Fibroblast of villous mesenchyme (primary cell): ENCODE measurements at places on chromosomes 4 and X. TPM values are rescaled to one million over a fixed set of nuclear protein-coding genes. Genes with fewer than 3 reads are reported as not detected.

- no peak for DNase-seq
Measured at GRCh38 chrX:151899622-151900021, 13.1 kb upstream of the MAGEA4 start.

- DNase-seq = no peak
Measured at GRCh38 chrX:138742217-138742616, 30.7 kb upstream of the FGF13 start.

The FDCSP gene
- total RNA-seq = not detected in 2 replicates

- no peak for DNase-seq
Measured at GRCh38 chr4:30268370-30268769, 451.8 kb upstream of the PCDH7 start.

GRCh38 chr4:141036786-141037185, 96.5 kb downstream of the RNF150 start:
- no peak for DNase-seq

The ADGRG2 gene
- total RNA-seq = not detected in 2 replicates

GRCh38 chrX:129653971-129654651, 645 bp downstream of the APLN start:
- DNase-seq = no peak

DNA sequence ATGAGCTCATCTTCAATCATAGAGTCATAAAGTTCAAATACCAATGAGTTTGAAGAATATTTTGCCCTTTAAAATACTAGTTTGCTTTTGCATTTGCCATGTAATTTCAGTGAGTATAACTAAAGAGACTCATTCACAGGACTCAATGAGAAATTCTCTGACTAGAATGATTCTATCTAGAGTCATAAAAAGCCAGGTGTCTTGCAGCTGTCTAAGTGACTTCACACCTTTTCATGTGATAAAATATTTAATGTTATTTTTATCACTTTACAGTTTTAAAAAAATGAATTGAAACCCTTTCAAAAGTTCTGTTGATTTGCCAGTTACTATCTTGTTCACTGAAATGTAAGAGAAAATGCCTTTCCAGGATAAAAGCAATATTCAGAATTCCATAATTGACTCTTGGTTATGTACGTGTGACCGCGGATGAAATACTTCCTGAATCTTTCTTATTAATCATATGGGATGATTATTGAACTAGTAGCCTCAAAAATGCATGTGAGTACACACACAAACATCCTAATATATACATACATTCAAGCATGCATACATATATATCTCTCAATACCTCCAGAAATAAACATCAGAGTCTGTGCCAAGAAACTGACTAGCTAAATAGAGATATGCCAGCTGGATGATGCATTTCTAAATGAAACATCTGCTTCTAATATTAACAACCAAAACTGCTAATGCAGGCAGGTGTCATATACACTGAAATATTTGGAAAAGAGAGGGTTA, 87.0 kb downstream of the GABRB1 start:
- no peak for DNase-seq

DNA sequence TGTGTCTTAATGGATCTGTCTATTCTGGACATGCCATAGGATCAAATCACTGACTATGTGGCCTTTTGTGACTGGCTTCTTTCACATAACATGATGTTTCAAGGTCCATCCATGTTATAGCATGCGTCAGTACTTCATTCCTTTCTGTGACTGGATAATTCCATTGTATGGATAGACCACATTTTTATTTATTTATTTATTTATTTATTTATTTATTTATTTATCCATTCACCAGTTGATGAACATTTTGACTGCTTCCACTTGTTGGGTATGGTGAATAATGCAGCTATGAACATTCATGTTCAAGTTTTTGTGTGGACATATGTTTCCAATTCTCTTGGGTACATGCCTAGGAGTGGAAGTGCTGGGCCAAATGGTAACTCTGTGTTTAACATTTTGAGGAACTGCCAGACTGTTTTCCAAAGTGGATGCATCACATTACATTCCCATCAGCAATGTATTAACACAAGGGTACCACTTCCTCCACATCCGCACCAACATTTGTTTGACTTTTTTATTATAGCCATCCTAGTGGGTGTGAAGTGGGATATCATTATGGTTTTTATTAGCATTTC, 14.0 kb downstream of the RTL5 start:
- DNase-seq = no peak

- no peak for DNase-seq
Measured at GRCh38 chr4:45036677-45037076, 310.3 kb upstream of the GNPDA2 start.

- DNase-seq = no peak
Measured at GRCh38 chr4:119229908-119230687, 17.6 kb downstream of the USP53 start.

DNA sequence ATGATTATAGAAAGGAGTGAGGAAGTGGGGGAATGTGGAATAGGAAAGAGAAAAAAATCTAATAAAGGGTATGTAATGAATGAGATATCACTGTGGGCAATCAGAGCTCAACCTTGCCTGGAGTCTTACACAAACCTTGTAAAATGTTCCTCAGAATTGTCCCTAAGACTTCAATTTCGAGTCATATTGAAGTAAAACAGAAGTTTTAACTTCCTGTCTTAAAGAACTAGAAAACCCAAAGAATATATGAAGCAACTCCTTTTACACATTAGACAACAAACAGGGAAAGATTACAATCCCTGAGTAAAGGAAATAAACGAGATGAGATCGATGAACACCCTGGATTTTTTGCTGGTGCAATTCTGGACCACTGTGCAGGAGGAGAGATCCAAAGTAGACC, 18.0 kb downstream of the CXCL2 start:
- DNase-seq = no peak

- no peak for DNase-seq
Measured at GRCh38 chr4:25729564-25729963, 73.9 kb downstream of the SLC34A2 start.

- no peak for DNase-seq
Measured at GRCh38 chr4:176924238-176924637, 131.5 kb upstream of the VEGFC start.

DNA sequence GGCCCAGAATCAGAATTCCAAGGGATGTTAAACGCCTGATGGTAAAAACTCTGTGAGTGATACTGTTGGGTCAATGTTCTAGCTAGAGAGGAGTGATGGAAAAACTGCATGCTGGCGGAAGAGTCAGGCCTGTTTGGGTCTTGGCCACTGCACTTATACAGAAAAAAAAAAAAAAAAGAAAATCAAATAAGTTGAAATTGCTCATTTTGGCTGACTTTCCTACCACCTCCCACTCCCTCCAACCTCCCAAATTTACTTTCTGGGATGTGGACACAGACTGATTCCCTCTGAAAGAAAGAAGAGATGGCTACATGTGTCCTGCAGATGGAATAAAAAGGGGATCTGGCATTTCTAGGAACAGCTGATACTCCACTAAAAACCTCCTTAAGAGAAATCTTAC, 234.1 kb upstream of the GIMD1 start:
- DNase-seq = no peak

DNA sequence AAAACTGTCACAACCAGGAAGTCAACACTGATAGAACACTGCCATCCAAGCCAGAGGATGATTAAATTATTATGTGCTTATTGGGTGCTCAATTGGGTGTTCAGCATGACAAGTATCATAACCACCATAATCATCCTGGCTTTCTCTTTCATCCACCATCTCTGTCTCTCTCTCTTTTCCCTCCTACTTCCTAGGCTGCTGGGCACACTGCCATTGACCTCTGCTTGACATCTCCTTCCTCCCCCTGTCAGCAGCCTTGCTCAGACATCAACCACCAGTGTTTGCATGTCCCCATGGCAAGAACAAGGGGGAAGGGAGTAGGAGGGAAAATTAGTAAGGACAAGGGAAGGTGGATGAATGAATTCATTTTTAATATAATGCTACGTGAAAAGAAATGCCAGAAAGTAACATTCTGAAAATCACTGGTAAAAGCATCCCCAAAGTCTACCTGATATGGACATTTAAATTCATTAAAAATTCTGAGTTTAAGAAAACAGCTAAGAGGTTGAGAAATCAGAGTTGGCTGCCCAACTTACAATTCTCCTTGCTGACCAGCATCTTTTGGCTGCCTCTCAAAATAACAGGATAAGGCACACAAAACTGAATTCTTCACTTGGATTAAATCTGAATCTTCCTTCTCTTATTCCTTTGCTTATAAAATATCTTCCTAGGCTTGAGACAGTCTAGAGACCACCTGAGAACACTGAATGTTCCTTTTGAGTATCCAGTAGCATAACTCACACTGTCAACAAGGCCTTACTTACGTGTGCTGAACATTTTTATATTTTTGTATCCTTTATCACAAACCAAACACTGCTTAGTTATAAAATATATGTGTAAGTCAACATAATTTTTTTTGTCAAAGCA, 48.5 kb downstream of the SNCA start:
- DNase-seq = no peak

GRCh38 chrX:44017676-44018075, 44.5 kb upstream of the NDP start:
- DNase-seq = no peak

DNA sequence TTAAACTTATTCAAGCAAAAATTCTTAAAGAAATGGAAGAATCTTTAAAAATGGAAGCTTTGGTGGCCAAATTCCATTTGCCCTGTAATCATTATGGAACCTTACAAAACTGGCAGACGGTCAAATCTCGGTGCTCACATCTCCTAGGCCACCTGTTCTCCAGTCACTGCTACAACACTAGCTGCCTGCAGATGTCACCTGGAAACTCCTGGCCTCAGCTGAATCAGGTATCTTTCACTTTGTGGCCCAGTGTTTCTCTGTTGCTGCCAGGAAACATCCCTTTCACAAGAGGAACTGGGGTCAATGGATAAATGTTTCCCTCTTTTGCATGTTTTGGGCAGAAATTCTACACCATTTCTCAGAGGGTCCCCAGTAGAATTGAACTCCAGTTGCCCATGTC, 4.2 kb upstream of the CXCL3 start:
- no peak for DNase-seq
